Fibroblast of lung (primary cell): ENCODE measurements at places on chromosomes 3 and 15. TPM values are rescaled to one million over a fixed set of nuclear protein-coding genes. Genes with fewer than 3 reads are reported as not detected.
A peak's percentile ranks its signal among the peaks of the same experiment; 100 is the strongest.

GRCh38 chr3:16801698-16802097, 83.1 kb upstream of the PLCL2 start:
- DNase-seq, result no peak

- DNase-seq, result no peak
These were observed 6.9 kb downstream of the DUSP7 start for GRCh38 chr3:52049503-52049902.

- DNase-seq, result no peak
These were observed 86.5 kb upstream of the PFN2 start for GRCh38 chr3:150057227-150057626.

DNA sequence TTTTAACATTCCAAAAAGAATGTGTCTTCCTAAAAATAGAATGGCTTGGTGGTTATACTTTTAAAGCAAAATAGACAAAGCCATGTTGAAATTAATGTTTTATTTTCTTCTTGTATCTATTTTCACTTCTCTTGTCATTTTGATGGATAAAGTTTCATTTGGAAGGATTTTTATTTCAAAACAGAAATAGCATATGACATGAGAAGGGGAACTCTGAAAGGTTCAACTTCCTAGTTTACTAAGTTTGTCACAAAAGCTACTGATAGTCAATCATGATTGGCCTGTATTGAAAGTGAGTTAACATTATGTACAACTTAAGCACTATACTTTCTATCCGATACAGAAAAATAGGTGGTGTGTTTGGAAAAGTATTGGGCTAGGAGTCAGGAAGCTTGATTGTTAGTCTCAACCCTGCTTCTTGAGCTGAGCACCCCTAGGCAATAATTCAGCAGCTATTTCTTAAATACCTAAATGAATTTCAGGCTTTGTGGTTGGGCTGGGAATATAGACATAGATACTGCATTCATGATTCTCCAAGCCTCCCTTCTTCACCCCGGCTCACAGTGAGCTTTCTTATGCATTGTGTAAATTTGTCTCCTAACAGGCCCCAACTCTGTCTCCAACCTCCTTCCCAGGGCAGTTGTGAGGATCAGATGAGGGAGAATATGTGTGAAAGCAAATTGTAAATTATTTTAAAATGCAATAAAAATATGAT, 46.9 kb upstream of the CSPG4 start:
- no peak for DNase-seq

The WDR76 gene
- total RNA-seq, result 4.6 and 5.8 TPM in 2 replicates

DNA sequence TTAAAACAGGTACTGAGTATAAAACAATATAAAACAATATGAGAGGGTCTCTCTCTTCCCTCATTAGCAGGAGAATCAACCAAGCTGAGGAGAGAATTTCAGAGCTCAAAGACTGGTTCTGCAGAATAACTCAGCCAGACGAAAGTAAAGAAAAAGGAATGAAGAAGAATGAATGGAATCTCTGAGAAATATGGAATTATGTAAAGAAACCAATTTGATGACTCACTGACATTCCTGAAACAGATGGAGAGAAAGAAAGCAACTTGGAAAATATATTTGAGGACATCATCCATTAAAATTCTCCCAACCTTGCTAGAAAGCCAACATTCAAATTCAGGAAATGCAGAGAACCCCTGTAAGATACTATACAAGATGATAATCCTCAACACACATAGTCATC, 630.9 kb downstream of the PYDC2 start:
- peak; percentile 74 for DNase-seq

The PPP1R14D gene
- not detected in 2 replicates for total RNA-seq

The GUCA1C gene
- total RNA-seq, result not detected in 2 replicates

DNA sequence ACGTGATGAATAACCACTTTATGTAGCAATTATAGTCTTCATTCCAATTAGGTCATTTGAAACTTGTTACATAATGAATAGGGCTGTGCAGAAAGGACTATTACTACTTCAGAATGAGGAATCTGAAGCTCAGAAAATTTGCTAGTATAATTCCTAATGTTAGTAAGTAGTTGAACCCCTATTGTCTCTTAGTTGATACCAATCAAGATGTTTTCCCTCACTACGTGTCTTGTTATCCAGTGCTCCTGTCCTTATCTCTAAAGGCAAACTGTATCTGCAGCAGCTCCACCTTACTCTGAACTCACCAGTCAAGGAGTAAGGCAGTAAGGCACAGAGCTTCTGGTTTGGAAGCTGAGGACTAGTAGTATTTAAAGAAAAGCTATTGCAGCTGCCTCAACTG, 32.0 kb downstream of the RAB11A start:
- no peak for DNase-seq

The ASB7 gene
- 15.7 and 19.8 TPM in 2 replicates for total RNA-seq

- peak; percentile 41 for DNase-seq
These were observed at the start of gene PPM1M for GRCh38 chr3:52245322-52246263. Gene PPM1M, plus strand, starts transcription at chr3:52245759. Its CDS starts 66 bp downstream, at chr3:52245825.

The MCF2L2 gene
- under 0.01 TPM in 2 replicates for total RNA-seq

DNA sequence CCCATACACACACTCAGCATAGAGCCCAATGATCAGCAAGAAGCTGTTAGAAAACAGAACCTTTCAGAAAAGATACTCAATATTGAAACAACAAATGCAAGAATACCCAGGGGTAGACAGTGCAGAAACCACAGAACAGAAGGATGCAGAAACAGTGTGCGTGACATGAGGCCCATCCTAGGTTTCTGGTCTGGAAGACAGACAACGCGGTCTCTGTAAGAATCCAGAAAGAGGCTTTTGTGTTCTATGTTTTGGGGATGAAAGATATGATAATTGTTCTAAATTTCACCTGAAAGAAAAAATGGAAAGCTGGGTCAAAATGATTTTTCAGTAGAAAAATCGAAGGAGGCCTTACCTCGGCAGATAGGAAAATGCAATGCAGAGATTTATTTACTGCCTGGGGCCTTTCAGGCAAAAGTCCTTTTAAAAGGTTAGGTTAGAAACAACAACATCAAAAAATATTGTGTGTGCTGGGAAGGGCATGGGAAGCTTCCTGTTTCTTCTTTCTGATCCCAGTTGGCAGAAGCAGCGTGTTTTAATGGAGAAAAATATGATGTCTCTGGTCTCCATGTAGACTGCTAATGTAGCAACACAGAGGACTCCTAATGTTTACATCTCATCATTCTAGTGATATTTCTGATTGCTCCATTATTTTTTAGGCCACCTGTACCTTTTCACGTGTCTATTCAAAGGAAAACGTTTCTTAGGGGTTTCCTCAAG, 17.0 kb downstream of the SYNM start:
- DNase-seq, result no peak

- DNase-seq, result peak; percentile 80
These were observed 330.7 kb upstream of the SLCO3A1 start for GRCh38 chr15:91522605-91523332.

The MAP4 gene
- 81.7 and 152 TPM in 2 replicates for total RNA-seq

DNA sequence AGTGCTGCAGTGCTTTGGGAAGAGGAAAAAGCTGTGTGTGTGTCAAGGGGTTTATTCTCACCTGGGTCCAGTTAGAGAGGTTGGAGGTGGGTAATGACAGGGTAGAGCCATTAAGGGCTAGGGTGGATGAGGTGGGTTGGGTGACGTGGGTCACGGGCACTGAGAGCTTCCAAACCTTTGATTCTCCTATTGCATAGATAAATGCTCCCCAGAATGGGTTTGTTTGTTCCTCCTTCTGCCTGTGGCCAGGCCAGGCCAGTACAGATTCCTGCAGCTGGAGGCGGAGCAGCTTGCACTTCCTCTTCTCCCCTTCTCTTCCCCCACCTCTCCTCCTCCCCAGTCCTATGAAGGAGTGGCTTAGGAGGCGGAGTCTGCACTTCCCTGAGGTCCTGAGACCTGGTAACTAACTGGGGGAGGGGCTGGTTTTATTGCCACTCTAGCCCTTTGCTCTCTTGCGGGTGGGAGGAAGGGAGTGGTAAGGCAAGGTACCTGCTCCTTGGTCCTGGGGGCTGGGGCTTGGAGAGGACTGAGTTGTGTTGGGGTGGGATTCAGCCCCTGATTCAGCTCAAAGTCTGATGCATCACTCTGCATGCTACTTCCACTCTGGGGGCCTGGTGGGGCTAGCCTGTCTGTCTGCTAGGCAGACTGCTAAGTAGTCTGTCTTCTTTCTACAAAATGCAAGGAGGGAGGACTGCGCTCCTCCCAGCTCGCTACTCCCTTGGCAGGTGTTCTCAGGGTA, 3.5 kb downstream of the SPINT1 start:
- no peak for DNase-seq

The PPM1L gene
- 2.1 and 2.5 TPM in 2 replicates for total RNA-seq

DNA sequence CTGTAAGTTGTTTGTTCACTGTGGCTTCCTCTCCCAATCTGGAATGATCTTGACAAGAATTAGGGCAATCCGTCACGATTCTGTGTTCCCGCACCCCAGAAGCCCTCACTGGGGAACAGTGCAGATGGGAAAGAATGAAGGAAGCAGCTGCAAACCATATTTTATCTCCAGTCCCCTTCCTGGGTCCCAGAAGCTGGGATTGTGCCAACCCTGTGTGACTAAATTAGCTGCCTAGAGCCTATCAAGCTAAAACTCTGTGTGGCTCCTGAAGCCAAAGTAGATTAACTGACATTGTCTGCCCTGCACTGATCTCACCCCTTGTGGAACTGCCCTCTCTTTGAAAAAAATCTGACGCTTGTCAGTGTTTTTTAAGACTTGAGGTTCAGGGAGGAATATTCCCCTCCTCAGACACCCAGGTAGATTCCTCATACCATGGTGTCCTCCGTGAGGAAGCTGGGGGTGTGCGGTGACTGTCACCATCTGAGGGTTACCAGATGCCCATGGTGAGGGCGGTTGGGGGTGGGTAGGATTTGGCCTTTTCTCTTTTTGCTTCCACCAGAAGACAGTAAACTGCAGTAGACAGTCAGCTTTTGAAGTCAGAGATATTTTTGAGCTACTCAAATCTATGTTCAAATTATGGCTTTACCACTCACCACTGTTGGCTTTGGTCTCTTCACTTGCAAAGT, 358.3 kb upstream of the TPM1 start:
- no peak for DNase-seq

The SLC28A1 gene
- not detected in 2 replicates for total RNA-seq

DNA sequence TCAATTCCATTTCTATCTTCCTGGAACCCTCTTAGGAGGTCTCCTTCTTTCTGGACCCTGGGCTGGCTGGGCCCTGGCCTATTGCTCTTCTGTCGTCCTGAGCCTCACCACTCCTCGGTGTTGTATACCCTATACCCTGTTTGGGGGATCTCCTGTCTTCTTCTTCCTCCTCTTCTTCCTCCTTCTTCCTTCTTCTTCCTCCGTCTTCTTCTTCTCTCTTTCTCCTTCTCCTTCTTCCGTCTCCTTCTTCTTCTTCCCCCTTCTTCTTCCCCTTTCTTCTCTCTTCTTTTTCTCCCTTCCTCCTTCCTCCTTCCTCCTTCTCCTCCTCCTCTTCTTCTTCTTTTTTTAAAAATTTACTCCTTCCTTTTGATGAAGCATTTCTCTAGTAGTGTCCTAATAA, 30.4 kb upstream of the FXR1 start:
- DNase-seq, result no peak

- peak; percentile 31 for DNase-seq
These were observed 47.4 kb upstream of the PSMD6 start for GRCh38 chr3:64070704-64071103.

- no peak for DNase-seq
These were observed 383.9 kb upstream of the DPH6 start for GRCh38 chr15:35929740-35930444.

The ABHD6 gene
- total RNA-seq, result 10.0 and 13.5 TPM in 2 replicates

- peak; percentile 31 for DNase-seq
These were observed 25.3 kb downstream of the ADGRG7 start for GRCh38 chr3:100634493-100635272.

- DNase-seq, result peak; percentile 93
These were observed 321.9 kb upstream of the RASGRP1 start for GRCh38 chr15:38886315-38887163.

The APOD gene
- total RNA-seq, result 2.1 and 3.6 TPM in 2 replicates

The AADAC gene
- 0.17 and 0.77 TPM in 2 replicates for total RNA-seq

The ASB14 gene
- total RNA-seq, result not detected in 2 replicates

The CGGBP1 gene
- total RNA-seq, result 56.5 and 71.0 TPM in 2 replicates

GRCh38 chr15:100001405-100001804, 268.2 kb upstream of the LYSMD4 start:
- DNase-seq, result peak; percentile 20

DNA sequence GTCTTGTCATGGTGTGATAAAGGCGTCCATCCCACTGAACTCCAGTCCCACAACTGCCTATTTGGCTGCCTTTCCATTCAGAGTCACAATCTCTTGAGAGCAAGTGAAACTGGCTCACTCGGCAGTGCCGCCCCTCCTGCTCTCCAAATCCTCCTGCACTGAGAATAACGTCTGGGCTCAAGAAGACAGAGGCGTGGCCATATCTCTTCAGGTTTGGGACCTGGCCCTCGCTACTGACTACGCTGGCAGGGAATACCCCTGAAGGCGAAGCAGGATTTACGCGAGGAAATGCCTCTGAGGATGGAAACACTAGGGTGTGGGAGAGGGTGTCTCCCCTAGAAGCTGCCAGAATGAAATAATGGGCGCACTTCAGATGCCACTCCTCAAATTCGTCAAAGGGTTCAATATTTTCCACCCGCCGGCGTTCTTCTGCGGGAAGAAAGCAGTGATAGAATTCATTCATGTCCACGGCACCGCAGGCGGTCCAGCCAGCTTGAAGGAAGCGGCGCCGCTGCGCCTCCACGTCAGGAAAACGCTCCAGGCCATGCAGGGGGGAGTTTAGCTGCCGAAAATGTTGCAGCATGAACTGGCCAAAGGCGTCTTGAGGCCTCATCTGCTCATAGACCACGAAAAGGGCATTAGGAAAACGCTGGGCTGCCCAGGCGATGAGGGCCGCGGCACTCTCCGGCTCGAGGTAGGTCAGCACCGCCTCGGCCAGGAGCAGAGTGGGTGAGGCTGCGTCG, 985 bp downstream of the LCMT2 start:
- DNase-seq, result no peak

DNA sequence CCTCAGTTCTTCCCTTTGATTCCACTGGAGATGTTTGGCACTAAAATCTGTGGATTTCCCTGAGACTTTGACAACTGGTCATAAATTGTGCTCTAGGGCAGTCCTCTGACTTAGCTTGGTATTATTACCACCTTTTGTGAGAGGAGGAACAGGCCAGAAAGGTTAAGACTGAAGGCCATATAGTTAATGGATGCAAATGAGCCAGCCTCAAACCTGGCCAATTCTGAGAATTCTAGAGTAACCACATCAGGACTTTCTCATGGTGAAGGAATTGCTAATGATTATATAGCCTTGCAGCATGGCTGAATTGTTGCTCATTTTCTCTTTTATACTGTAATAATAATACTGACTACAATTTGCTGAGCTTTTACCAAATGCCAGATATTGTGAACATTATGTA, 162.5 kb downstream of the CADPS start:
- DNase-seq, result no peak

The SCG5 gene
- 39.8 and 46.2 TPM in 2 replicates for total RNA-seq

The CPNE4 gene
- 0.17 TPM in 1 of 2 replicates, not detected in the other for total RNA-seq

- DNase-seq, result peak; percentile 20
These were observed 53.8 kb upstream of the SENP5 start for GRCh38 chr3:196813903-196814302.

- peak; percentile 88 for DNase-seq
These were observed 38.4 kb upstream of the TRAK1 start for GRCh38 chr3:42052484-42053351.

The PAQR9 gene
- not detected in 2 replicates for total RNA-seq

GRCh38 chr15:79431636-79432344, at the start of gene MINAR1:
Gene MINAR1, plus strand, starts transcription at chr15:79432336. Its CDS starts 23,812 bp downstream, at chr15:79456148.
- peak; percentile 74 for DNase-seq
